Mammary microvascular endothelial cell (primary cell): ENCODE measurements at places on chromosomes 4 and X. TPM values are rescaled to one million over a fixed set of nuclear protein-coding genes. Genes with fewer than 3 reads are reported as not detected.

The MAGEA1 gene
- not detected in 2 replicates for total RNA-seq

The MBNL3 gene
- total RNA-seq = 2.9 and 4.3 TPM in 2 replicates

The ADH1B gene
- total RNA-seq = not detected in 2 replicates

The F8A2 gene
- total RNA-seq = not detected in 2 replicates

The APBB2 gene
- 86.5 and 106 TPM in 2 replicates for total RNA-seq

The PCDH19 gene
- total RNA-seq = 0.07 and 0.20 TPM in 2 replicates
